ENCODE measurements at places on chromosomes 1 and 21.

- DNase-seq, result no peak
Observed at GRCh38 chr1:212549503-212550017, 59.0 kb upstream of the ATF3 start.

- DNase-seq, result no peak
Observed at GRCh38 chr1:25023826-25024225, 93.8 kb upstream of the RUNX3 start.

DNA sequence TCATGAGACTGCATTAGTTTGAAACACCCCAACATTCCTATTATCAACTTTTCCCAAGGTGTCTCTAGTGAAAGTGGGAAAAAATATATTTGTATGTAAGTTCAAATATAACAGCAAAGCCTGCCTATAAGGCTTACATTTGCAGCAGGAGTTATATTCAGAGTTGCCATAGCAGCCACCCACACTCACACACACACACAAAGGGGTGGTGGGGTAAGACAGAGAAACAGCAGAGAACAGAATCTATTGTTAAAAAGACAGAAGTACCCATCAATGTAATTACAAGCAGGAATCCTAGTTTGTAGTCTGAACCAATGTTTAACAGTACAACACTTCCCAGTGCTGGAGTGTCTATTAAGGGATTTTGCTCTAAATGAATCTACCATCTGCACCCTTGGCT lies 55.0 kb downstream of the PLPPR5 start:
- no peak for DNase-seq

DNA sequence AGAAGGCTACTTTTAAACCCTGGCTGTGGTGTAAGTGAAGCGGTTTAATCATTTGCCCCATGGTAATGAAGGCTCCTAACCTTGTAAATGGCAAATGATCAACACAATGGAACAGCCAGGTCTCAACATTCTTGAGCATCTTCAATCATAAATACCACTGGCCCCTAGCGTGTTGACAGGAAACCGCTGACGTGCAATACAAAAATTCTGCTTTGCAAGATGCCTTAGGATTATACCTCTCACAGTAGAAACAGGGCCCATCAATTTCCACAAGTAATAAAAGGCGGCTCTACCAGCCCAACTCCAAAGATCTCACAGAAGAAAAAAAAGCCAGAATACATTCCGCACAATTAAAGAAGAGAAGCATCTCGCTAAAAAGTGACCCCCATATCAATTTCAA lies 32.8 kb downstream of the LGALS8 start:
- no peak for DNase-seq
